ENCODE measurements at places on chromosomes 7 and 10. TPM values are rescaled to one million over a fixed set of nuclear protein-coding genes. Genes with fewer than 3 reads are reported as not detected.

- peaks cover 50% of the 10 kb centered on the region for H3K4me1 ChIP-seq
- DNase-seq, result no peak
- no peaks in the 10 kb centered on the region for H3K36me3 ChIP-seq
- no peak overlapping the region for H3K4me3 ChIP-seq
- H3K27ac ChIP-seq, result no peak overlapping the region
These were observed 541 bp upstream of the DENND10 start for GRCh38 chr10:119103241-119103902.

DNA sequence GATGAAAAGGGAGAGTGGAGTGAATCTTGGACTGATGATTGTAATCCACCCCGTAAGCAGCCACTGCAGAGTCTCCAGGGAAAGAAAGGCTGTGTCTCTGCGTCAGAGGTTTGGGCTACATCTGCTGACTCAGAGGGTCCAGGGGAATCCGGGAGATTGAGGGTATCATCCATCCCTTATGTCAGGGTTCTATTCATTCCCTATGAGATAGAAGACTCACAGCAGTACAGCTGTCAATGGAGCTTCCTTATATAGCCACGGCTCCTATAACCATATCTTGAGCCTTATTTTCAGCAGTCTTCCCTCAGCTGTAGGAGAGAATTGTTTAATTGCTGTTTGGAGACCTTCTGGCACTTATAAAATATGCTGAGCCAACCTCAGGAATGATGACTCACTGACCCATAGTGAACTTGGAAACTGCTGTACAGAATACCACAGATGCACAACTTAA, 558.2 kb upstream of the PFKP start:
- H3K4me3 ChIP-seq, result no peak overlapping the region
- no peak for DNase-seq
- no peaks in the 10 kb centered on the region for H3K36me3 ChIP-seq
- no peaks in the 10 kb centered on the region for H3K27me3 ChIP-seq
- no peak overlapping the region for H3K27ac ChIP-seq
- no peaks in the 10 kb centered on the region for H3K4me1 ChIP-seq

DNA sequence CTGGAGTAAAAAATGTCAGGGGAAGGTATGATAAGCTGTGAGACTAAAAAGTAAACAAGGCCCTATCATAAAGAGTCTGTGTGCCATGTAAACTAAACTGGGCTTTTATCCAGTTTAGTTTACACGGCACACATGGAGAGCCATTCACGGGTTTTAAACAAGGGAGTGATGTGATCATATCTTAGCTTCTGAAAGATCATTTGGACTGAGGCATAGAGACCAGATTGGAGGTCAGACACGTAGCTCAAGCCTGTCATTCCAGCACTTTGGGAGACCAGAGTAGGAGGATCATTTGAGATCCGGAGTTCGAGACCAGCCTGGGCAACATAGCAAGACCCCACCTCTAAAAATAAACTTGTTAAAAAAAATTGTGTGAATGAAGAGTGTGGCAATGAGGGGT, 50.1 kb downstream of the SKIDA1 start:
- no peaks in the 10 kb centered on the region for H3K36me3 ChIP-seq
- no peak overlapping the region for H3K27ac ChIP-seq
- H3K27me3 ChIP-seq, result no peaks in the 10 kb centered on the region
- DNase-seq, result no peak
- no peak overlapping the region for H3K4me3 ChIP-seq

- no peak overlapping the region for H3K27ac ChIP-seq
- H3K4me1 ChIP-seq, result peaks cover 17% of the 10 kb centered on the region
- H3K4me3 ChIP-seq, result no peak overlapping the region
- H3K36me3 ChIP-seq, result no peaks in the 10 kb centered on the region
- DNase-seq, result no peak
These were observed 502.3 kb upstream of the ZMIZ1 start for GRCh38 chr10:78566284-78567111.

DNA sequence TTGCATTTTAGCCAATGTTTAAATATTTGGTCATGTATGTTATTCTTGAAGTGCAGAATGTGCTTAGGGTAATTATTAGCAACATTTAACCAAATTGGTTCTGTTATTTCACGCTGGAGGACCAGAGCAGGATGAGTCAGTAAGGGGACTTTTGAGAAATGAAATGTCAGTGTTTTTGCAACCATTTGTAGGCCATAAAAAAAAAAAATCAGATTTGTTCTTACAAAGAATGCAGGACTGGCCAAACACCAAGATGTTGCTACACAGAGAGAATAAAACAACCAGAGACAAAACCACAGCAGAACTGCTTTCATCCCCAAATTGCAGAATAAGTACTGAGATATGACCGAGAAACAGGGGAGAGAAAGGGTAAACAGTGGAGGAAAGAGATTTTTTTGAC, 62.1 kb downstream of the TPST1 start:
- H3K27me3 ChIP-seq, result no peaks in the 10 kb centered on the region
- H3K4me3 ChIP-seq, result no peak overlapping the region
- no peak for DNase-seq
- no peak overlapping the region for H3K27ac ChIP-seq

GRCh38 chr7:43799605-43800004, 41.1 kb downstream of the BLVRA start:
- H3K27ac ChIP-seq, result no peak overlapping the region
- H3K36me3 ChIP-seq, result peaks cover 55% of the 10 kb centered on the region
- H3K27me3 ChIP-seq, result no peaks in the 10 kb centered on the region
- no peak overlapping the region for H3K4me3 ChIP-seq
- H3K4me1 ChIP-seq, result no peaks in the 10 kb centered on the region

Gene PTN
- not detected for polyA plus RNA-seq
